ENCODE measurements at places on chromosomes 2 and 18.

GRCh38 chr2:166240387-166241313 is 112.8 kb upstream of the SCN1A start:
- DNase-seq: no peak

GRCh38 chr2:181142514-181142913 is 162.1 kb downstream of the UBE2E3 start:
- no peak for DNase-seq

DNA sequence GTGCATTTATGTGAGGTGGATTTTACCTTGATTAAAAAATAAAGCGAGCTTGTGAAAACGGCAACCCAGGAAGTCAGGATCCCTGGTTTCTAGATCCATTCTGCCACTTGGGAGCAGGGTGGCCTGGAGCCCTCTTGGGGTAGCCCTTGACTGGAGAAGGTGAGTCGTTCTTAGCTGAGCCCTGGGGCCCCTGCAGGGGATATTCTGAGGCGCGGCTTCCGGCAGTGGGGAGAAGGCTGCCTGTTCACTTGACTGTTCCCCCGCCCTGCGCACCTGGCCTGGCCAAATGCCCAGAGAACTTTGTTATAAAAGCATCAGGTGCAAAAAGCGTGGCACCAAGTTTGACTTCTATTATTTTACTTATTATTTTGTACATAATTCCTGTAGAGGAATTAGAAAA is 221.9 kb downstream of the DYSF start:
- no peak for DNase-seq

DNA sequence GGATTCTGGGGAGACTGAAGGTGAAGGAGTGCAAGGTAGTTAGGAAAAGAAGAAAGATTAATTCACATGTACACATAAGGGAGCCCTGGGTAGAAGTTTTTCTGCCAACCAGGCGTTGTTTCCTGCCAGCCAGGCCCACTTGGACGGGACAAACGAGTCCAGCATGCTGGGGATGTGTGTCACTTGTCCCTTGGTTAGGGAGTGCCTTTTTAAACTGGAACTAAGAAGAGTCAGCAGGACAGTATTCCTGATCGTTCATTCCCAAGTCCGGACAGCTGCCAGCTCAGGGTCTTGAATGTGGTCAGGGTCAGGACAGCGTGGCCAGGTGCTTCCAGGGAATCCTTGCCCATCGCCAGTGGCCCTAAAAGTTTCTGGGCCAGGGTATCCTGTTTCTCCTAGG is 43.2 kb downstream of the POMC start:
- DNase-seq: no peak

DNA sequence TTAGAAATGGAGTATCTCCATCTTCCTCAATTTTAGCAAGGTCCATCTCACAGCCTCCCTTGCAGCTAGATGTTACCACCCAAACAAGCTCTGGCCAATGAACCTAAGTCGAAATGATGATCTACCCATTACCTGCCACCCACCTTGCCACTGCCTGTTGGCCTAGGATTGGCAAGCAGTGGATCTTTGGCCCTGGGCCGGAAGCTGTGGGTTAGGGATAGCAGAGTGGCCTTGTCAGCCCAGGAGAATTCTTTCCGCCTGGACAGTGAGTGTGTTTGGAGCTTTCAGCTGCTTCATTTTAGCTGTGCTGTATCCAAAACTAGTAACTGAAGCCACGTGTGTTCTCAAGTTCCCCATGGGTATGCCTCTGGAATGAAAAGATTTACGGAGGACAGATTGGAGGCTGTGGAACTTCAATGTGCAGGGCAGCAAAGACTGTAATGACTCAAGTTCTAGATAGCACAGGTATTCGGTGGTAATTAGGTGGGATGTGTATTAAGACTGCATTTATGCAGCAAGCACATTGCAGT is 7.7 kb upstream of the PARD6G start:
- DNase-seq: no peak

- no peak for DNase-seq
Measured at GRCh38 chr2:20630967-20631366, 19.9 kb downstream of the HS1BP3 start.
